ENCODE measurements at places on chromosomes 5 and 9.

GRCh38 chr5:110377361-110377760 lies 349.1 kb downstream of the TMEM232 start:
- DNase-seq, result no peak

DNA sequence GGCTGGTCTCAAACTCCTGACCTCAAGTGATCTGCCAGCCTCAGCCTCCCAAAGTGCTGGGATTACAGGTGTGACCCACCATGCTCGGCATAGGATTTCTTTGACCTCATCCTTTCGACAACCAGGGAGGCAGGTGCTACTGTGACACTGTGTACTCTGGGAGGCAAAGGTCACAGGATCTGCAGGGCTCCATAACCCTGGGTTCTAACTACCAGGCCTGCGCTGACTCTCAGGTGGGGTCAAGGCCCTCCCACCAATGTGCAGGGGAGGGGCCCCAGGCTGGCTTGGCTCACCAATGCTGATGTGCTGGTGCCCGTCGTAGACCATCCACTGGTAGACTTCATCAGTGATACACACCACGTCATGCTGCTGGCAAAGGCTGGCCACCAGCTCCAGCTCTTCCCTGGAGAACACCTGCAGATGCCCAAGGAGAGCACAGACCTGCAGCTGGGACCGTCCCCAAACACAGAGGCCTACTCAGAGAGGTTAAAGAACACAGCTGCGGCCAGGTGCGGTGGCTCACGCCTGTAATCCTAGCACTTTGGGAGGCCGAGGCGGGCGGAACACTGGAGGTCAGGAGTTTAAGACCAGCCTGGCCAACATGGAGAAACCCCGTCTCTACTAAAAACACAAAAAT lies 7.0 kb upstream of the SPOUT1 start:
- no peak for DNase-seq

GRCh38 chr5:76642390-76643040 lies 19.3 kb upstream of the F2RL2 start:
- no peak for DNase-seq

DNA sequence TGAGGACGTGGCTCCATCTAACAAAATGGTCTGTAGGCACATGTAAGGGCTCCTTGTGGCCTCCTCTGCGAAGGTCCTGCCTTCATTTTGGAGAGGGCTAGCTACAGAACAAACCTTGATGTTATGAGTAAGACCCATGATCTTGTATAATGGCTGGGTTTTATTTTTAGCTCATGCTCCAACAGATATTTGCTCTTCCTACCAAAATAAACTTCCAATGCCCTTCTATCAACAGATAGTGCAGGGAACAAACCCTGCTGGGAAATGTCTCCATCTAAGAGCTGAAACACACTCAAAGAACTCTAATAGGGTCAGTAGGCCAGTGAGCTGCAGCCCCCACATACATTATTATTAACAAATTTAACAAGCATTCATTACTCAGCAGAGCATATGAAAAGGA lies 189.5 kb downstream of the LURAP1L start:
- DNase-seq, result no peak

DNA sequence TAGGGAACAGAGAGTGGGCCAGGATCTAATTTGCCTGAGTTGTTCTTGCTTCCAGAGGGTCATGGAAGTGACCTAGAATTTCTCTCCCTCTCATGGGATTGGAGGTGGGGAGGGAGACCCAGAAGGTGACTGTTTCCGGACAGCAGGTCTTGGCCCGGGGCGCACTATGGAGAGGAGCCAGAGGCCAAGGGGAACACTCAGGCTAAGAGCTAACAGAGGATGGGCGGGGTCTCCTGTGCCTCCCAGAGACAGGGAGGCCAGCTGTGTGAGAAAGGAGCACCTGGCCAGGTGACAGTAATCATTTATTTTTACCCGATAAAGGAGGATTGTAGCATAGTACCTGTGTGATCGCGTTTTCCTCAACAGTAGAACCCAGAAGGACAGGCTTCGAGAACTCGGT lies 50.9 kb upstream of the ANKH start:
- DNase-seq, result no peak

- no peak for DNase-seq
These were observed 15.1 kb downstream of the ANGPTL2 start for GRCh38 chr9:127107171-127107928.

DNA sequence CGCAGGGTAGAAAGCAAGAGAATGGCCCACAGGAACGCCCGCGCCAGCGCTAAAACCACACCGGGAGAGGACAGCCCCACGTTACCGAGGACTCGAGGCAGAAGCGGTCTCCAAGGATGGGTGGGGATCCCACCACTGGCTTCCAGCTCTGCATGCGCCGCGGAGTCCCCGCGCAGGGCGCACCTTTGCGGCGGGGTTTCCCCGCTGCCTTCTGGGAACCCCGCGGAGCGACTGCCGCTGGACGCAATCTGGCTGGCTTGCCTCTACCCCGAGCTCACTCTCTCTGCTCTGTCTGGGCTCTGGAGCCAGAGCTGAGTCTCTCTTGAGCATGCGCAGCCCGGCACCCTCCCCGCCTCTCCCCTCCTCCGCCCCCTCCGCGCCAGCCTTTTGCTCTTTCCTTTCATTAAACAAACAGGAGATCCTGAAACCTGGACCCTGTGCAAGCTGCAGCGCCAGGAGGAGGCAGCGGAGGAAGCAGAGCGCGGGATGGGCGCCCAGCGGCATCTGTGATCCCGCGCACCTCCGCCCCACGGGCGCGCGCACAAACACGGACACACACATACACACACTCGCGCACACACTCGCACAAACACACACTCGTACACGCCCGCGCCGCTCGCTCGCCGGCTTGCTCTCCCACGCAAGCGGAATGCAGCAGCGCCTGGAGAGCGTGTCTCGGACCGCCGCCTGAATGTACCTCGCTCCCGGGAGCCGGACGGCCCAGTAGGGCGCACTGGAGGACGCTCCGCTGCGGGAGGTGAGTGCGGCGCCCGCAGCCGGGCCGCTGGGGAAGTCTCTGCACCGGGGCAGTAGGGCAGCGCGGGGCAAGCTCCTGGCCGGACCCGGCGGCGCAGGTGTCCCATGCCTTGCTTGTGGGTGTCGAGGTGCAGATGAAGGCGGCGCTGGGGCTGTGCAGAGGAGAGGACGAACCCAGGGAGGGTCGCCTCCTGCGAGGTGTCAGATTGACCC lies at the start of gene PLPPR1:
Gene PLPPR1 (plus strand): TSS at position 382 of the 969 bp plus-strand sequence.
- DNase-seq, result peak; percentile 92

DNA sequence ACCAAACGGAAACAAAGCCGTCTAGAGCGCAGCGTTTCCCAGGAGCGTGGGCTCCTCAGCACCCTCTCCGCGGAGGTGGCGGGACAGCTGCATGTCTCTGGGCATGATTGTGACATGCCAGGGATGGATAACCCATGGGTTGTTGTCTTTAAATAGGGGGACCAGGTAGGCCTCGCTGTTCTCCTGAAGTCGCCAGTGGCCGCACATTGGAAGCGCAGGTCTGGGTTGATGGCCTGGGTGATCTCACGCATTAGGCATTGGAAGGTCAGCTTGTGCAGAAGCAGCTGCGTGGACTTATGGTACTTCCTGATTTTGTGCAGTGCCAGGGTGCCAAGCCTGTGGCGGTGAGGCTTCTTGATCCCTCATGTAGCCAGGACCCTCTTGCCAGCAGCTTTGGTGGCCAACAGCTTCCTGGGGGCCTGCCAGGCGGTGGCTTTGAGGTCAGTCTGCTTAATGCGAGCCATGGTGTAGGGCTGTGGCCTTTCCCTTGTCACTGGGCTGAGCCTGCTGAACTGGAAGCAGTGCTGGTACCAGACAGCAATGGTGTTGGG lies 6.3 kb upstream of the TAF11L3 start:
- no peak for DNase-seq

DNA sequence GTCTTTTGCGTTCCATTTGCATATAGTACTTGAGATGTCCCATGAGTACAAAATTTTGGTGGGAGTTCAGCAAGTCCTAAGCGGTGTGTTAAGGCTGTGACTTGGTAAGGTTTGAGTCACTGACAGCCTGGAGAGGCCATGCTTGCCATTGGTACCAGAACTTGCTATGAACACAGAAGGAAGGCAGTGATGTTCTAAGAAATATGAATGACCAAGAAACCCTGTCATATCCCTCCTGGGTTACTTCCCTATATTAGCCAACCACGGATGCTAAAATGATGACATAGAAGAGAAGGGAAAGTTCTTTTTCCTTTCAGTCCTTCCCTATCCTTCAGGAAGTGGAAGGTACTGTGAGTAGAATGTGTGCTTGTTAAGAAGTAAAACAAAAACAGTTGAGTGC lies 136.7 kb downstream of the GCNT1 start:
- DNase-seq, result no peak

GRCh38 chr5:38569180-38569579 lies 12.7 kb upstream of the LIFR start:
- DNase-seq, result no peak

- no peak for DNase-seq
These were observed 96.6 kb downstream of the VCAN start for GRCh38 chr5:83568186-83568585.

DNA sequence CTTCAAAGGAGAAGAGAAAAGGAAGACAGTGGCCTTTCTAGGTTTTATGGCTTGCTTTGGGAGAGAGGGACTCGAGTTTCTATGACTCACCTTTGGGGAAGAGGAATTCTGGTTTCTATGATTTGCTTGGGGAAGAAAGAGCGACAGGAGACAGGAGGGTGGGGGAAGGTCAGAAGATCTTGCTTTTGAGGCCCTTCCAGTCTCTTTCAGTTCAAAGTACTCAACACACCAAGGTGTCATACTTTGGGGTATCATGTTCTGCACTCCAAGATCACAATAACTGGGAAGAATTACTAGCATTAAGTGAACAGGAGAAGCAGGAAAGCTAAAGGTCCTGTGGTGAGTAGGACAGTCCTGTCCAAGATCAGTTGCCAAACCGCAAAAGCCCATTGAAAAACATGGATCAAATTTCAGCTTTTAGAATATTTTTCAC lies 324.5 kb downstream of the ARHGEF28 start:
- DNase-seq, result no peak

DNA sequence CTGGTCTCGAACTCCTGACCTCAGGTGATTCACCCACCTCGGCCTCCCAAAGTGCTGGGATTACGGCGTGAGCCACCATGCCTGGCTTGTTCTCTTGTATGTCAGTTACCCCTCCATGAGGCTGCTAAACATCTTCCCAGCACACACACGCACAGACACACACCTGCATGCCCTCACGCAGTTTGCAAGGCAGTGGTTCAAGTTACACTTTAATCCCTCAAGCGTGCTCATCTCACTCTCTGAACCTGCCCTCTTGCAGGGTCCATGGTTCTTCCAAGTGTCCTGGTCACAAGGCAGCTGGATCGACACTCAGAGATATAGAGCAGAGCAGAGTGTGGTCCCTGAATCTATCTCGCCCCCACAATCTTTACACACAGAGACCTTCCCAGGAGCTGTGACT lies 34.1 kb upstream of the RUFY1 start:
- DNase-seq, result no peak

DNA sequence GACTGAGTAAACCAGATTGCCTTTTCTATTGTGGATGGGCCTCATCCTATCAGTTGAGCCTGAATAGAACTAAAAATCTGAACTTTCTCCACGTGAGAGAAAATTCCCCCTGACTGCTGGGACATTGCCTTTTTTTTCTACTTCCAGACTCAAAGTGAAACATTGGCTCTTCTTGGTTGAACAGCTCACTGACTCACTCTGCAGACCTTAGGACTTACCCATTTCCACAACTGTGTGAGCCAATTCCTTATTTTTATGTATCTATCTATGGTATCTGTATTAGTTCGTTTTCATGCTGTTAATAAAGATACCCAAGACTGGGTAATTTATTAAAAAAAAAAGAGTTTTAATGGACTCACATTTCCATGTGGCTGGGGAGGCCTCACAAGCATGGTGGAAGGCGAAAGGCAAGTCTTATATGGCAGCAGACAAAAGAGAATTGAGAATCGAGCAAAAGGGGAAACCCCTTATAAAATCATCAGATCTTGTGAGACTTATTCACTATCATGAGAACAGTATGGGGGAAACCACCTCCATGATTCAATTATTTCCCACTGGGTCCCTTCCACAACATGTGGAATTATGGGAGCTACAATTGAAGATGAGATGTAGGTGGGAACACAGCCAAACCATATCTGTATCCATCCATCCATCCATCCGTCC lies 306.7 kb upstream of the SLC24A2 start:
- DNase-seq, result no peak

- no peak for DNase-seq
These were observed 285.2 kb downstream of the CDH12 start for GRCh38 chr5:22567983-22568382.

GRCh38 chr9:12778389-12778788 lies 3.6 kb downstream of the LURAP1L start:
- DNase-seq, result no peak

DNA sequence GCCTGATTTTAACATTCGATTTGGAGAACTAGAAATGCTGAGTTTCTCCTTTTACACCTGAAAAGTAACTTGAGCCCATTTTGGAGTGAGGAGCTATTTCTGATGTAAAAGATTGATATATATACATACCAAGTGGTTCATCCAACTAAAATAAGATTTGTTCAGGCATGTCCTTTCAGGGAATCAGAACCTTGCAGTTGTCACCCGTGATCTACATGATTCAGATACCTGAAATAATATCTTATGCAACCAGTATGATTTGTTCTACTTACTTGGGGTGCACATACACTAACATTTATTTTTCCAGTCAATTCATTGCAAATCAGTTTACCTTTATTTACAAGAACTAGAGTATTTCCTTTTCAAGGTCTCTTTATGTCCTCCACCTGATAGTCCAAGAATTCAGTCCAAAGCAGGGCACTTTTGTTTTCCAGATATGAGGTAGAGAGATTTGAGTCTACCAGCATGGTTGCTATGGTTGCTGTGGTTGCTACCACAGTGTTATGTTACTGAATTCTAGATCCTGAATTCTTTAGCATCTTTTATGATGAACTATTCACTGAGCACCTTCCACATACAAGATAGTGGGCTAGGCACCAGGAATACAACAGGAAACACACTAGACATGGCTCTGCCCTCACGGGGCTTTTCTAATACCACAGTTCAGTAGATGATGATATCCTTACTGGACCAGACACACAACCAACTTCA lies 49.3 kb downstream of the CCL28 start:
- no peak for DNase-seq

GRCh38 chr5:150762211-150762610 lies 3.4 kb upstream of the DCTN4 start:
- no peak for DNase-seq

- no peak for DNase-seq
These were observed 119.1 kb downstream of the MAPKAP1 start for GRCh38 chr9:125587819-125588460.

DNA sequence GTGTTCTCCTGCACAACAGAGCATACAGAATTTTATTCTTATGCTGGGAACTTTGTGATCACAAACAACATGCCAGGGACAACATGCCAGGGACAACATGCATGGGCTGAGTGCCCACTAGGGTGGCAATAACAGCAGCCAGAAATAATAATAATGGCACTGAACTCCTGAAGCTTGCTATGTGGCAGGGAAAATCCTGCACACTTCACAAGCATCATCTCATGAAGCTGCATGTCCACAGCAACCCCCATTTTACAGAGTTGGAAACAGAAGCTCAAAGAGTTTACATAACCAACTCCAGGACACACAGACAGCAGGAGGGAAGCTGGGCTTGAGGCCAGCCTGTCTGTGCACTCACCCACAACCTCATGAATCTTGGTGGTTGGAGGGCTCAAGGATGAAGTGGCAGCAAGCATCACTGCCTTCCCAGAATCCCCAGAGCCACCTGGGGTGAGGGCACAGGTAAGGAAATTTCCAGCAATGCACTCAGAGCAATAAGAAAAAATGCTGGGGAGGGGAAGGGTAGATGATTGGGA lies 111.4 kb downstream of the GABBR2 start:
- no peak for DNase-seq

GRCh38 chr5:74334762-74335384 lies 305.7 kb downstream of the ENC1 start:
- peak; percentile 39 for DNase-seq
